GM23248 (cell line): ENCODE measurements at places on chromosomes 6 and 20. TPM values are rescaled to one million over a fixed set of nuclear protein-coding genes. Genes with fewer than 3 reads are reported as not detected.

Gene PRSS16
- total RNA-seq, result 0.86 TPM in 1 of 2 replicates, not detected in the other

Gene ZC3H12D
- 0.54 TPM in 1 of 2 replicates, not detected in the other for total RNA-seq

Gene XKR7
- not detected in 2 replicates for total RNA-seq

GRCh38 chr6:13559251-13559650 is 15.2 kb upstream of the SIRT5 start:
- H3K4me1 ChIP-seq, result peaks cover 10% of the 10 kb centered on the region
- H3K36me3 ChIP-seq, result no peaks in the 10 kb centered on the region

GRCh38 chr6:138882369-138883017 is 86.6 kb downstream of the ECT2L start:
- H3K4me3 ChIP-seq, result no peak overlapping the region
- H3K36me3 ChIP-seq, result no peaks in the 10 kb centered on the region
- H3K27me3 ChIP-seq, result no peaks in the 10 kb centered on the region
- H3K4me1 ChIP-seq, result no peaks in the 10 kb centered on the region

GRCh38 chr20:45444050-45444449 is 25.5 kb upstream of the WFDC2 start:
- H3K27ac ChIP-seq, result no peak overlapping the region
- no peaks in the 10 kb centered on the region; the same call in none of the 2 replicates for H3K27me3 ChIP-seq
- H3K36me3 ChIP-seq, result no peaks in the 10 kb centered on the region

GRCh38 chr6:118986312-118986711 is 51.4 kb upstream of the MCM9 start:
- no peak overlapping the region for H3K4me3 ChIP-seq
- no peaks in the 10 kb centered on the region for H3K27me3 ChIP-seq
- no peak for DNase-seq
- no peaks in the 10 kb centered on the region for H3K36me3 ChIP-seq
- H3K4me1 ChIP-seq, result no peaks in the 10 kb centered on the region

- no peaks in the 10 kb centered on the region for H3K36me3 ChIP-seq
- no peak overlapping the region for H3K4me3 ChIP-seq
- H3K4me1 ChIP-seq, result peaks cover 16% of the 10 kb centered on the region
- DNase-seq, result peak; percentile 27
- H3K27me3 ChIP-seq, result no peaks in the 10 kb centered on the region
- no peak overlapping the region for H3K27ac ChIP-seq
Observed at GRCh38 chr6:121434037-121434770, 1.2 kb upstream of the GJA1 start.

DNA sequence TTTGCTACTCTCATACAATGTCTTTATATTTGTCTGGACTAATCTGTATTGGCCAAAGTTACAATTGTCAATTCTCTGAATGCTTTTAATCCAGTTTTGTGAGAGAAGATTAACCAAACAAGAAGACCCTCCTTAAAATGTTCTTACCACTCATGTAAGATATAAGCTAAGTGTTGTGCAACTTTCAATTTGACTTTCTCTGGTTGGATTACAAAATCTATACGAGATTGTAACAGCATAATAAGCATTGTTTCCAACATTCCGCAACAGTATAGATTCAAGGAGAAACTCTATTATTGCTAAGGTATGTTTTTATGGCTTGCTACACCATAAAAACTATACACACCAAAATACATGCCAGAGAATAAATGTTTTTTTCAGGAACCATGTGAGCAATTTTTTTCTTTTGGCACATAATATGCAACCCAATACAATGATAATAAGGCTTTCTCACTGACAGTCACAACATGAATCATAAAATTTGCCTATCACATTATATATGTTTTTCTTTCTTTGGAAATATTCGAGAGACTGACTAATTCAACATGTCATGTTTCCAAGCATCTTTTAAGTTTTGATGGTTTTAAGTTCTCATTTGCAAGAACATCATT is 12.2 kb upstream of the TRPC4AP start:
- no peak for DNase-seq
- no peak overlapping the region for H3K27ac ChIP-seq
- H3K4me1 ChIP-seq, result no peaks in the 10 kb centered on the region; the same call in 1 of the 2 replicates
- H3K27me3 ChIP-seq, result no peaks in the 10 kb centered on the region
- H3K36me3 ChIP-seq, result no peaks in the 10 kb centered on the region
- no peak overlapping the region for H3K4me3 ChIP-seq

GRCh38 chr6:3227363-3228045 is at the start of gene TUBB2B:
Gene TUBB2B (minus strand): TSS chr6:3227653. CDS start chr6:3227543, 110 bp downstream.
- no peaks in the 10 kb centered on the region for H3K4me1 ChIP-seq
- H3K4me3 ChIP-seq, result peak within 1 kb of the TSS; percentile 64
- no peak within 1 kb of the TSS for H3K27ac ChIP-seq
- H3K36me3 ChIP-seq, result no peaks in the 10 kb centered on the region
- DNase-seq, result peak; percentile 68

DNA sequence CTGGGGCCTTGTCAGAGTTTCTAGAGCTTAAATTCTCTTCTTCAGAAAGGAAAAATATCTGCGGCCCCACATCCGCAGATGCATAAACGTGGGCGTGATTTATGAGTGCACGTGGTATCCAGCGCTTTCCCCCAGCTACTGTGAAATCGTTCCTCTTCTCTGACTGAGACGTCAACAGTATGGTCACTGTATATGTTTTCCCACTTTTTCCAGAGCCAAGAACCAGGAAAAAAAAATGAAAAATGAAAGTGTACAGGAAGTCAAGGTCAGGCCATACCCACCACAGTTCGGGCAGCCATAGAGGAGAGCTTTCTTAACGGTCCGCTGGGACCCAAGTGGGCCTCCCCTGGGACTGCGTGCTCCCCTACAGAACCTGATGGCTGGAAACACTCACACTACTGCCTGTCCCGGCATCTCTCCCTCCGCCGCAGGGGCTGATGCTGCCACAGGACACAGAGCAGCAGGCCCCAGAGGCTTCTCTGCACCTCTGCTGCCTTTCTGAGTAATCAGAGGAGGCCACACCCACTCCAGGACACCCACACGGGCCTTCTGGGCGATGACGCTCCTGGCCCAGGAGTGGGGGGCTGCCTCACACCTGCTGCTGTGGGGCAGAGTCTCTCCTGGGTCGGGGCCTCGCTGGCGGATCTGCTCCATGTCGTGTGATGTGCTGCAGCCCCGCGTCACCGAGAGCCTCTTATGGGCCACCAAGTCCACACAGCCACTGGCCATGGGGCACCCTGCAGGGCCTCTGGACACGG is 16.4 kb upstream of the STX16 start:
- peaks cover 9% of the 10 kb centered on the region for H3K4me1 ChIP-seq
- no peak for DNase-seq
- no peaks in the 10 kb centered on the region for H3K27me3 ChIP-seq
